Aorta (tissue), 5 donors: ENCODE measurements at places on chromosomes 11 and 22. TPM values are rescaled to one million over a fixed set of nuclear protein-coding genes. Genes with fewer than 3 reads are reported as not detected.

The CYP2D6 gene
- total RNA-seq = 1.0 TPM

The OR51B4 gene
- total RNA-seq = not detected

The GPR83 gene
- not detected for total RNA-seq

The PTPRCAP gene
- total RNA-seq = 4.8 TPM

The MYRF gene
- 1.1 TPM for total RNA-seq

The SHISAL1 gene
- 3.5 TPM for total RNA-seq

The TRIM49D1 gene
- not detected for total RNA-seq

The SCGB1D2 gene
- total RNA-seq = not detected

The TEX54 gene
- not detected for total RNA-seq

The TNNI2 gene
- total RNA-seq = 0.81 TPM

The P2RY6 gene
- 6.1 TPM for total RNA-seq

The MTA2 gene
- 80.1 TPM for total RNA-seq
